ENCODE measurements at places on chromosomes 11 and 22.

DNA sequence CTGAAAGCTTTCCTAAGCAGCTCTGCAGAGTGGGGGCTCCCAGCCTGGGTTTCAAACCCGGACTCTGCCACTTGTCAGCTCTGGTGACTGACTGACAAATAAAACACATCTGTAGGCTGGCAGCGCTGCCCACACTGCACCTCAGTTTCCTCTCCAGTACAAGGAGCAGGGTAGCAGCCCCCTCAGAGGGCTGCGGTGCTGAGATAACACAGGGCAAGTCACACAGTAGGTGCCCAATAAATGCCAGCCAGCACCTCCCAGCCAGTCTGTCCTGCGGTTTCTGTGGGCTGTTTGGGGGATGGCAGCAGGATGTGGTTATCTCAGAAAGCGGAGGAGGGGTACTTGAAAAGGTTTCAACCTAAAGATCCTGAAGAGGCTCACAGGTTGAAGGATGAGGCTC is 1.5 kb downstream of the SYT12 start:
- DNase-seq = no peak

DNA sequence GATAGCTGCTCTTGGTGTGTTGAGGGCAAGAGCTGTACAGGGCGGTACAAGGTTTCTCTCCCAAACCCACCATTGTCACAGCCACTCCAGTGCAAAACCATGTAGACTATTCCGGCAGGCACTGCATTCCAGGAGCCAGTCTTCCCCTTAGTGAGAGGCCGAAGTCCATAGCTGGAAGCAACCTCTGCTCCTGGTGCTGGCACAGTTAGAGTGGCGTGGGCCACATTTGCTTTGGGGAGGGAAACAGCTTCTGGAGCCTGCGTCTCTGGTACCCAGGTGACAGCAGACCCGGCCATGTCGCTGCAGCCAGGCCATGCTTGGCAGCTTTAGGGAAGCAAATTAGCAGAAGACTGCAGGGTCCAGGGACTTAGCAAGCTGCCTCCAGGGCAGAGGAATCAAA is 788.0 kb downstream of the BRD1 start:
- DNase-seq = peak; percentile 31

GRCh38 chr11:17991783-17992433 is 20.9 kb downstream of the SERGEF start:
- DNase-seq = peak; percentile 74

- no peak for DNase-seq
Measured at GRCh38 chr11:104690241-104690640, 208.0 kb downstream of the CASP12 start.

DNA sequence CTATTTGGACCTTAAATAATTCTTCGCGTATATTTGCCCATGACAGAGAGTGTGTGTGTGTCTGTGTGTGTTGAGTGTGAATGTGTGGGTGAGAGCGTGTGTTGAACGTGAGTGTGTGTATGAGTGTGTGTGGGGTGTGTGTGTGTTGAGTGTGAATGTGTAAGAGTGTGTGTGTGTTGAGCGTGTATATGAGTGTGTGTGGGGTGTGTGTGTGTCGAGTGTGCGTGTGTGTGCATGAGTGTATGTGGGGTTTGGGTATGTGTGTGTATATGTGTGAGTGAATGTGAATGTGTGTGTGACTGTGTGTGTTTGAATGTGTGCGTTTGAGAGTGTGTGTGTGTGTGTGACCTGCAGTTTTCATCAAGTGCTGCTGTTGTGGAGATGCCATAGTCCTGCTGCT is 26.8 kb downstream of the GAL start:
- DNase-seq = no peak

DNA sequence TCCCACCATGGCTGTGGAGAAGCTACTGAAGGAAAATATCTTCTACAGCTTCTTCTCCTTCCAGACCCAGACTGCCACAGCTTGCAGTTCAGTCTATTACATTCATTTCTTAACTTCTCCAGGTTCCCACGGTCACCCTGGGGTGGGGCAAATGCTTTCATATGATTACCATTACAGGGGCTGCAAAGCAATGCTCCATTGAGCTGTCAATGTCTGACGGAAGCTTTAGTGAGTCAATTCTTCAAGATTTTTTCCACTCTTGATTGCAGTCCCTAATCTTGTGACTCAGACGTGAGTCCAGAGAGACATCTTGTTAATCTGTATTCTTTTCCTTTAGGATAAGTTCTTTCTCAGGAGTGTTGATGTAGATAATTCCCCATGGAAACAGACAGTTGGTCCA is 233.4 kb upstream of the DDI1 start:
- DNase-seq = no peak

DNA sequence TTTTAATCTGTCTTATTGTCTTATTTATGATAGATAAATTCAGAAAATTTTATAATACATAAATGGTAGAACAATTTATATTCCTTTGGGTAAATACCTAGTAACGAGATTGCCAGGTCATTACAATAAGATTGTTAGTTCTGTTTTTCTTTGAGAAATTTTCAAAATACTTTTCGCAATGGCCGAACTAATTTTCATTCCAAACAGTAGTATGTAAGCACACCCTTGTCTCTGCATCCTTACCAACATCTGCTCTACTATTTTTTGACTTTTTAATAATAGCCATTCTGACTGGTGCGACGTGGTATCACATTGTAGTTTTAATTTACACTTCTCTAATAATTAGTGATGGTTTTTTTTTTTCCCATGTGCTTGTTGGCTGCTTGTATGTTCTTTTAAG is 351.4 kb upstream of the LUZP2 start:
- no peak for DNase-seq

DNA sequence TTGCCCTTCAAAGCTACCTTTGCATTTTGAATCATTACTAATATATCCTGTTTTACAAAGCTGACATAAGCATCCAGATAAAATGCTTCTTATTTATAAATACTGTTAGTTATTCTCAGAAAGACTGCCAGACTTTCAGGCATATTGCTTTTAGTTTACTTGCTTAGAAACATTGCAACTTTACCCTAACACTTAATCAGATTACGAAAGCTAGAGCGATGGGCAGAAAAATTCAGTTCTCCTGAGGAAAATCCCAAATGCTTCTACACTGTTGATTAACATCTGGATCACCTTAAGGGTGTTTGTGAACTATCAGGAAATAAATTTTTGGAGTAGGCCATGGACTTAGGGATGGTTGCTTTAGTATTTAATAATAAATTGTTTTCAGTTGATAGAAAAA is 289.7 kb upstream of the MPPED2 start:
- DNase-seq = no peak

DNA sequence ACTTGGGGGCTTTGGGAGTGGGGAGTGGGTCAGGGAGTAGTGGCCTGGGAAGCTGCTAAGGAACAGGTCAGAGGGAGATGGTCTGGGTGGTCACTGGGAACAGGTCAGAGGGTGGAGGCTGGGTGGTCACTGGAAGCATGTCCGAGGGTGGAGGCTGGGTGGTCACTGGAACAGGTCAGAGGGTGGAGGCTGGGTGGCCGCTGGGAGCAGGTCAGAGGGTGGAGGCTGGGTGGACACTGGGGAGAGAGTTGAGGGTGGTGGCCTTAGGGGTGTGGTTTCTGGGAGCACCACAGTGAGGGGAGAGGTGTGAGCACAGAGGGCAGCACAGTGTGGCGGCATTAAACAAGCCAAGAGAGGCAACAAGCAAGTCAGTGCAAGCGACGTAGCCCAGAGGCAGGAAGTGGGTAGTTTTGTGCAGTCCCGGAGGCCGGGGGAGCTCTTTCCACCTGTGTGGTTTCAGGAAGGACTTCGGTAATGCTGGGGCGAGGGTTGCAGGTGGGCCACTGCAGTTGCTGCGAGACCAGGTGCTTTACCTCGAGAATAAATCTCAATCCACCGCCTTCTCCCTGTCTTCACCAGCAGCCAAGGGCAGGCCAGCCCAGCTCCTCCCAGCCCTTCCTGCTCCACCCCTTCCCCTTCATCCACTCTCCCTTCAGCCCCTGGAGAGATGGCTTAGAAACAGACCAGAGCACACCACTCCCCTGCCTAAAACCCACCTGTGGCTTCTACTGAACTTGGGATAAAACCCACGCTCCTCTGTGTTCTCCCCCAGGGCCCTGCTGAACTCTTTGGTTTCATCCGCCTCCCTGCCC is 3.2 kb upstream of the CACNA1I start:
- no peak for DNase-seq

DNA sequence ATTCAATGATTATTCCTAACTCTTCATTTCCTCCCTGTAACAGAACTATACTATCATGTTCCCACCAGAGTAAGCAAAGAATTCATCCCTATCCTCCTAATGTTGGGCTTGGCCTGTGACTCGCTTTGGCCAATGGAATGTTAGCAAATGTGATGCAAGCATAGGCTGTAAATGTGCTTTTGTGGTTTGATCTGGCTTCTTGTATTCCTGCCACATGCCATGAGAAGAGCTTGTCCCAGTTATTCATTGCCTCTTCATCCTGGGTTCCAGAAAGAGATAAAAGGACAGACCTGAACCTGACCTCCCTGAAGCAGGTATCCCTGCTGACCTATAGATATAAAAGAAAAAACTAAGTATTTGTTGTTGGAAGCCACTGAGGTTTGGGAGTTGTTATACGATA is 51.0 kb downstream of the SYTL2 start:
- DNase-seq = no peak

DNA sequence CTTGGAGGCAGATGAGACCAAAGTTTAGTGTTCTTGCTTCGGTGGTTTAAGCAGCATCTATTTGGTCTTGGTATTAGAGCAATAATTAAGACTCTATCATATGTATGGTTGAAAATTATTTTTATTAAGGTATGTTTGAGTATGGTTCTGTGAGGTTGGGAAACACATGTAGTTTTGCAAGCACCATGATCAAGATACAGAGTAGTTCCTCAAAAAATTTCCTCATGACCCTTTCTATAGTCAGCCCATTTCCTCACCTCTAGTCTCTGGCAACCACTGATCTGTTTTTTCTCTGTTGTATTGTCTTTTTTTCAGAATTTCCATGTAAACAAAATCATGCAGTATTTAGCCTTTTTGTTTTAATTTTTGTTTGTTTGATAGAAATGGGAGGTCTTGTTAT is 18.4 kb downstream of the MTMR3 start:
- DNase-seq = no peak

DNA sequence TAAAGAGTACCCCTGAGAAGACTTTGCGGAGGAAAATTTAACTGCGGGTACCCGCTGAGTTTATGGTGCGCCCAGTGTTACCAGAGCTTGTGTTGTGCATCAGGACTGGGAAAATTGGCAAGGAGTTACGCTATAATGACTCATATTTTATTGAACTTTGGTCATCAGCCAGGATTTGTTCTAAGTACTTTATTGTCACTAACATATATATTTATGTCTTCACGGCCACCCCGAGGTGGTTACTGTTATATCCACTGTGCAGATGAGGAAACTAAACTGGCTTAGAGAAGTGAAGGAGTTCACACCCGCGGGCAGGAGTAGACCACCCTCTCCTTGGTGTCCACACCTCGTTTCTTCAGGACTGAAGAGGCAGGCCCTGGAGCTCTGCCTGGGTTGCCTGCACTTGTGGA is 667 bp downstream of the ACCS start:
- DNase-seq = peak; percentile 8

DNA sequence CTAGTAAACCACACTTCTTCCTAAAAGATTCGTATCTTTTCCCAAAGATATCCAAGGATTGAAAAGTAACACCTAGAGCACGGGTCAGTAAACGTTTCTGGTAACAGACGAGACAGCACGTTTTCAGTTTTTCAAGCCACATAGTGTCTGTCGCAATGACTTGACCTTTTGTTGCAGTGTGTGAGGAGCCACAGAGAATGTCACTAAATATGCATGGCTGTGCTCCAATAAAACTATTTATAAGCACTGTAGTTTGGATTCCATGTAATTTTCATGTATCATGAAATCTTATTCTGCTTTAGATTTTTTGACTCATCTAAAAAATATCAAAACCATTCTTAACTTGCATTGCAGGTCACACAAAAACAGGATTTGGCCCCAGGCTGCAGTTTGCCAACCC is 18.3 kb upstream of the MICAL3 start:
- no peak for DNase-seq

- DNase-seq = no peak
Measured at GRCh38 chr11:70313945-70314344, 43.5 kb downstream of the PPFIA1 start.

- peak; percentile 32 for DNase-seq
Measured at GRCh38 chr11:84719935-84720577, 907.1 kb downstream of the DLG2 start.

- no peak for DNase-seq
Measured at GRCh38 chr11:69110451-69110850, 45.3 kb upstream of the SMIM38 start.

- DNase-seq = peak; percentile 61
Measured at GRCh38 chr11:13928566-13929251, 33.8 kb upstream of the SPON1 start.

DNA sequence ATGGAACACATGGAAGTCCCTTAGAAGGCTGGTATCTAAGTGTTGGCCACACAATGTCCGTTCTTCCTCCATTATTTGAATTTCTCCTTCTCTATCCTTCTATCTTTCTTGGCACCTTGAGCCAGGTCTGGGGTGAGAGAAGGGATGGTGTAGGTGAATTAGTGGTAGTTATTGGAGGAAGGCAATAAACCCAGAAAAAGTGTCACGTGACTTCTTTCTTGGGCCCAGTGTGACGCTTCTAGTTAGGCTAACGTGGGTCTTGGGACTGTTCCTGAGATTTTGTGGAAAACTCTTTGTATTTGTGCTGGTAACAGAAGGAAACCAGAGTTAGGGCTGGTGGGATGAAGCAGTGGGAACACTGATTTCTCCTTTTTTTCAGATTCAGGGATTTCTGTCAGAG is 53.1 kb upstream of the ELF5 start:
- DNase-seq = no peak

DNA sequence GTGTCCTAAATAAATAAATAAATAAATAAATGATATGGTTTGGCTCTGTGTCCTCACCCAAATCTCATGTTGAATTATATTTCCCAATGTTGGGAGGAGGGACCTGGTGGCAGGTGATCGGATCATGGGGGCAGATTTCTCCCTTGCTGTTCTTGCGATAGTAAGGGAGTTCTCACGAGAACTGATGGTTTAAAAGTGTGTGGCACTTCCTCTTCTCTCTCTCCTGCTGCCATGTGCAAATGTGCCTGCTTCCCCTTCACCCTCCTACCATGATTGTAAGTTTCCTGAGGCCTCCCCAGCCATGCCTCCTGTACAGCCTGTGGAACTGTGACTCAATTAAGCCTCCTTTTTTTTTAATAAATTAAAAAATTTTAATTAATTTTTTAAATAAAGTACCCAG is 138.2 kb downstream of the FBXO7 start:
- no peak for DNase-seq

DNA sequence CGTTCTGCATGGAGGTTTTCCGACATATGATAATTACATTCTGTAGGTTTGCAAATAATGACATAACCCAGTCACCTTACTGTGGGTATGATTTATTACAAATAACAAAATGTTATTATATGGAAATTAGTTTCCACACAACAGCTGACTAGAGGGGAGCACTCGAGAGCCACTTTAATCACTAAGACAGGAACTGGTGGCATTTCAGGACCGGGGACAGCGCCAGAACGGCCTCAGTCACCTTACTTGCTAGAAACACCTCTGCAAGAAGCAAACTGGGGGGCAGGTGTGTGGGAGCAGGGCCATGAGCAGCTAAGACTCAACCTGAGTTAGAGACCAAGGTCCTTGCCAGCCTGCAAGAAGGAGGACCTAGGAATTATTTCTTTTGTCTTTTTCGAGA is 199.9 kb downstream of the DSCAML1 start:
- no peak for DNase-seq
